Heart left ventricle (tissue), 16 donors: ENCODE measurements at places on chromosomes 3 and 15.

- DNase-seq: no peak
Observed at GRCh38 chr3:84789961-84790360, 168.8 kb upstream of the CADM2 start.

GRCh38 chr3:99854756-99855298 lies 37.2 kb downstream of the CMSS1 start:
- DNase-seq: no peak

GRCh38 chr15:58746174-58746573 lies 3.3 kb downstream of the ADAM10 start:
- DNase-seq: no peak

DNA sequence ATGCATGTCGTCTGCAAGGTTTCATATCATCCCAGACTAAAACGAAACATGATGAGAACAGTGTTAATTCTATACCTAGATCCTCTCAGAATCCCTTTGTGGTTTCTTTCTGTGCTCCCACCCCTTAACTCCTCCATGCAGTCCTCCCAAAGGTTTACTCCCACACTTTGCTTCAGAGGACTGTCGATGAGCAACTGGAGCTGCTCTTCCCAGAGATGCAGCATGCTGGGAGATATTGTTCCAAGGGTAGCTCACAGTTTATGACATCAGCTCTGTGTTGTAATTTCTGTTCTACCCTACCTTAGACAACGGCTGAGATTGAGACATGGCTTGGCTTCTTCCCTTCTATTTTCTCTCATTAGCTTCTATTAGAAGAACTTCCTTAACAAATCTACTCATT lies 313.0 kb upstream of the COL8A1 start:
- no peak for DNase-seq

DNA sequence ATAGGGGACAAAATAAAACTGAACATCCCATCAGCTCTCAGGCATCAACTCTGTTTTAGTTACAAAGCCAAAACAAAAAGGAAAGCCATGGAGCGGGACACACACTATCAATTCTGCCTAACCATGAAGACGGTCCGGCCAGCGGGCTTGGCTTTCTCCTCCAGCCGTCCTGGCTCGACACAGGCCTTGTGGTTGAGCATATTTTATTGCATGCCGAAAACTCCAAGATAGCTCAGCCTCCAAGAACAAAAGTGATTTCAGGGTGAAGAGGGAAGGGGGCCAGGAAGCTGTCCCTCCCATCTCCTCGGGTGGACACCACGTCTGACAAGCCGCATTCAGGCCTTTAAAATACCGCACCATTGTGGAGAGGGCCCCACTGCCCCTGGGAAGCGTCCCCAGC lies 31.2 kb downstream of the WNT5A start:
- DNase-seq: no peak
